ENCODE measurements at places on chromosomes 3 and 15.
A peak's percentile ranks its signal among the peaks of the same experiment; 100 is the strongest.

DNA sequence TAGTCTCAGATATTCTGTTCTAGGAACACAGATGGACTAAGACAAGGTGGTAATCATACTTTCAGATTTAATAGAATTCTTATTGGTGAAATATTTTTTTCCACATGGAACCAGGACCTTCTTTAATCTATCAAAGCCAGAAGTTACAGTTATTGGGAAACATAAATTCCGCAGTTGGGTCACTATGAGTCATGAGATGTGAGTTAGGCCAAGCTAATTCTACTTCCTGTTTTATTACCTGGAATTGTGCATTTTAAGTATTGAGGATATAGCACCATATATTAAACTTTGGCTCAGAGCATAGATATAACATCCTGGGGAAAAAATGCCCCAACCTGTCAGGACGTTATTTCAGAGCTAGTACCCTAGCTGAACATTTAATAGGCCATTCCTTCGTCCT is 96.4 kb upstream of the P3H2 start:
- DNase-seq, result no peak

GRCh38 chr3:105722943-105723556 is 145.8 kb downstream of the CBLB start:
- no peak for DNase-seq

GRCh38 chr3:196288141-196288460 is 575 bp upstream of the PCYT1A start:
- no peak for DNase-seq

- DNase-seq, result no peak
These were observed 136.0 kb upstream of the RAP2B start for GRCh38 chr3:153026026-153026425.

DNA sequence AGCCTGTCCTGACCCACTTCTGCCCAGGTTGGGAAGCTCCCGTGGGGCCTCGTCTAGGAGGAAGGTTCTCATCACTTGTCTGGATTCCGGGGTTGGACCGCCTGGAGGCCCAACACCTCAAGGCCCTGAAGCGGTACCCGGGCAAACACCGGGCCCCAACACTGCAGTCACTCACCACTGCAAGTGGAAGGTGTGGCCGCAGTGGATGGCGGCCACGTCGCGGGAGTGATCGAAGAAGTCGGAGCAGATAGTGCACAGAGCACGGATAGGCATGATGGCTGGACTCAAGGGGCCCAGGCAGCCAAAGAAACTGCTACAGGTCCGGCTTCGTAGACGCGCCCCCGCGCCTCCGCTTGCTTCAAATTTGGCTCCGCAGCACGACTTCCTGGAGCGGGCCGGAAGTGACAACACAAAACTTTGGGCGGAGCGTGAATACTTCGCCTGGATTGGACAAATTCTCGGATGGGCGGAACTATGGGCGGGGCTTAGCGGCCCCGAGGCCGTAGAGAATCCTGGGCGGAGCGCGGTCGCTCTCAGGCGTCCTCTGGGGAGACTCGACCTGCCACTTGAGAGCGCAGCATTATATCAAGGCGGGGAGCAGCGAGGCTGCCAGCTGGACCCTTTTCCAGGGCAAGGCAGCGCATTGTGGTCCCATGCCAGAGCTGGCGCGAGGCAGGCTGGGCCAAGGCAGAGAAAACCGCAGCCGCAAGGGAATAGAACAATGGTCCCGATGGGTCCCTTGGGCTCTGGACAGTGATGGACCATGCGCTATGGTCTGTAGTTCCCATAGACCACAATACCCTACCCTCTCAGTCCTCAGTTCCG is at the start of gene TRAIP:
Gene TRAIP, minus strand, starts transcription at position 384 of the 825 bp plus-strand sequence. Its CDS starts 111 bp downstream, at position 273.
- DNase-seq, result peak; percentile 75

DNA sequence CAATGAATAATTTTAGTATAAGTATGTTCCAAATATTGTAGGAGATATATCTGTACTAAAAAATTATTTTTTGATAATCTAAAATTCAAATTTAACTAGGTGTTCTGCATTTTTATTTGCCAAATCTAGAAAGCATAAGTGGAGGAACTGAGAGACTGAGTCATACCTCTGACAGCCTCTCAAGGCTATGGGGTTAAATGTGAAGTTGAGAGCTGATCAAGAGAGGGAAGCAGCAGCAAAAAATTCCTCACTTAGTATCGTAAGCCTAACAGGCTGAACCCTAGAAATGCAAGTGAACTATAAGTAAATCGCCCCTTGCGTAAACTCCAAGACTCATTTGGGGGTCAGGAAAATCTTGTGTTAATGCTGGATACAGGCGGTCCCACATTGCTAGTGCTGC is 12.8 kb upstream of the TOPAZ1 start:
- DNase-seq, result no peak

- DNase-seq, result no peak
These were observed 374.7 kb downstream of the IL5RA start for GRCh38 chr3:2735392-2735894.

DNA sequence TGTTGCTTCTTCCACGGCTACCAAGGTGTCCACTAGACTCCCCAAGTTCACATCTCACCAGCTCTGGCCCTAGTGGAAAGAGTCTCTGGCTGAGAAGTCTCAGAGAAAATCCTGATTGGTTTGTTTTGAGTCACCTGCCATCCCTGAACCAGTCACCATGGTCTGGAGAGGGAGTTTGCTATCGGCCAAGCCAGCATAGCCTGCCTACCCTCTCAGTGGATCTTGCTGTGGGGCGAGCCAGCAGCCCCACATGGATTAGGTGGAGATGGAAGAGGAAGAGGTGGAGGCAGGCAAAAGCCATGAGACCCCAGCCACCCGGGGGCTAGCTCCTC is 48.1 kb upstream of the FLNB start:
- no peak for DNase-seq

DNA sequence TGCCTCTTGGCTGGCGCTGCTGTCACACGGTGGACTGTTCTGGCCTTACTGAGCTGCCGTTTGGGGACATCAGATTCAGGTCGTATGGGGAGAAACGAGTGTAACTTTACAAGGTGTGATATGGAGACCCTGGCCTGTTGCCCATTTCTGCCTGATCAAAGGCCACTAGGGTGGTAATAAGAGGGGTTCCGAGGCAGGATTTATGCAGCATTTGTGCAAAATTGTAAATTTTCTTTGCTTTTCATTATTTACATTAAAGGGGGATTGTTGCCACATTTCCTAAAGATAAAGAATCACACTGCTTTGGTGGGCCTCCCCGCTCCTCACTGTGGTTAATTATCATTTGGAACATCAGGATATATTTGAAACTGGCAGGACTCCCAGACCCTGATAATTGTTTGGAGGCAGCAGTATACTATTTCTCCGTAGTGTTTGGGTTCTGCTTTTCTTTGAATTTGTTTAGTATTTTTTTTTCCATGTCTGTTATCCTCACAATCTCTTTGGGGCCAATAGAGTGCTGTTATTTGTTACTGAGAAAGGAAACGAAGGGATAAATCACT is 891 bp downstream of the NXPE3 start:
- DNase-seq, result no peak

DNA sequence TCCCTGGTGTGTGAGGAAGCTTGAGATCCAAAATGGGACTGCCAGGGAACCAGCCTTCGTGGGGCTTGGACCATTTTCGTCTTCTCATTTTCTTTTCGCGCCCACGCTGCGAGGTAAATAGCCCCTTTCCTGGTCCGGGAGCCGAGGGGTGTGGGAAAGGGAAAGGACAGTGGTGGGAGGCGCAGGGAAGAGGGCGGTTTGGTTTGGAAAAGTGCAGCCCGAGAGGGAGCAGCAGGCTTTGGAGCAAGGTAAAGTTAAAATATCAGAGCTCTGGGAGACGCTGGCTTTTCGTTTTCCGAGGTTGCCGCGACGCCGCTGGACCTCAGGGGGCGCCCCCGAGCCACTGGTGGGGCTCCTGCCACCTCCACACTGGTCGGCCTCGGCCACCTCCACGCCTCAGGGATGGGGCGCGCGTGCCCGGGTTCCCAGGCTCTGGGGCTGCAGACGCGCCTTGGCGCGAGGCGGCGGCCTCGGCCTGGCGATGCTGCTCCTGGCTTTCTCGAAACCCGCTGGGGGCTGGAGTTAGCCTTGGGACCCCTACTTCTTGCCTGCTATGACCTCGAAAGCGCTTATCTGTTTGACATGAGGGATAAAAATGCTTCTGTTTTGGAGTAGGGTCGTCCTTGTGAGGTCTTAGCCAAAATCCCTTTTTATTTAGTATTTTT is 3.2 kb downstream of the PTPRG start:
- DNase-seq, result no peak

- no peak for DNase-seq
These were observed 321.3 kb upstream of the GOLIM4 start for GRCh38 chr3:168417016-168417415.

- DNase-seq, result no peak
These were observed 24.5 kb downstream of the CHDH start for GRCh38 chr3:53821631-53822121.

GRCh38 chr15:59644756-59645155 is 12.6 kb downstream of the GTF2A2 start:
- DNase-seq, result no peak

GRCh38 chr15:65338366-65338765 is 33.9 kb downstream of the RNU5B-1 start:
- peak; percentile 36 for DNase-seq

- DNase-seq, result no peak
These were observed 684.4 kb downstream of the GRM7 start for GRCh38 chr3:7545334-7545733.

GRCh38 chr15:78987556-78988360 is 42.9 kb upstream of the CTSH start:
- DNase-seq, result no peak

DNA sequence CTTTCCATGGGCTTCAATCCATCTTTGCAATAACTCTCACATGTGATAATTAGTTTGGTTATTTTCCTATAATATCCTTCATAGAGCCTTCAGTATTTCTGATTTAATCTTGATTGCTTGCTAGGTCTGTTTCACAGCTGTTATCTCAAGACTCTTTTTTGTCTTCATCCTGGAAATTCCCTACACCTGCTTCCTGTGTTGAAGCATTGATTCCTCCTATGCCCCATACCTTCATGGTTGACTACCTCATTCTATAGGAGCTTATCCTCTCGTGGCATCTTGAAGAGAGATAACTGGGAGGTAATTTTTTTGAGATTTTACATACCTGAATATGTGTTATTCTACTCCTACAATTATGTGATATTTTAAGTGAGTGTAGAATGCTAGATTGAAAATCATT is 26.7 kb downstream of the PIK3CA start:
- DNase-seq, result no peak

DNA sequence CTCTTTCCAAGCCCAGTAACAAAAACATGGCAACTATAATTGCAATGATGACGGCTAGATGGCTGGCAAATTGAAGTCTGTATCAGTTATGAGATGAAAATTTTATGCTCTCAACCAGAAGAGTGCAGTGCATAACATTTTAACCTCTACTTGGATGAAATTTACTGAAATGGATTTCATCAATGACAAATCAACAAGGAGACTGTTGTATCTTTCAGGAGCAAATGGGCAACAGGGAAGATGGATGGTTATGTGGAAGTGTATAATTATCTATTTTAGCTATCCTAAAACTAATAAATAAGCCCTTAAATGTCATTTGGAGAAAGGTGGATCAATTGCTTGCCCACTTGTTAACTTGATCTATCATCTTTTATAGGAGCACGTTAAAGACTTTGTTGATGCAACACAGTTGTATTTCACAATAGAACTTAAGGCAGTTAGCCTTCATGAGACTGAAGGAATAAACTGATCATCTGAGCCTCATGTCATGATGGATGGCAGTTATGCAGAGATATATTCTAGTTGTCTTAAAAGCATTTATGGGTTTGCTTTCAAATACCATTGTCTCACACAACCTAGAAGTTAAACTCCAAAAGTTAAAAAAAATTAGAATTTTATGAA is 315.1 kb upstream of the TBC1D5 start:
- DNase-seq, result no peak

DNA sequence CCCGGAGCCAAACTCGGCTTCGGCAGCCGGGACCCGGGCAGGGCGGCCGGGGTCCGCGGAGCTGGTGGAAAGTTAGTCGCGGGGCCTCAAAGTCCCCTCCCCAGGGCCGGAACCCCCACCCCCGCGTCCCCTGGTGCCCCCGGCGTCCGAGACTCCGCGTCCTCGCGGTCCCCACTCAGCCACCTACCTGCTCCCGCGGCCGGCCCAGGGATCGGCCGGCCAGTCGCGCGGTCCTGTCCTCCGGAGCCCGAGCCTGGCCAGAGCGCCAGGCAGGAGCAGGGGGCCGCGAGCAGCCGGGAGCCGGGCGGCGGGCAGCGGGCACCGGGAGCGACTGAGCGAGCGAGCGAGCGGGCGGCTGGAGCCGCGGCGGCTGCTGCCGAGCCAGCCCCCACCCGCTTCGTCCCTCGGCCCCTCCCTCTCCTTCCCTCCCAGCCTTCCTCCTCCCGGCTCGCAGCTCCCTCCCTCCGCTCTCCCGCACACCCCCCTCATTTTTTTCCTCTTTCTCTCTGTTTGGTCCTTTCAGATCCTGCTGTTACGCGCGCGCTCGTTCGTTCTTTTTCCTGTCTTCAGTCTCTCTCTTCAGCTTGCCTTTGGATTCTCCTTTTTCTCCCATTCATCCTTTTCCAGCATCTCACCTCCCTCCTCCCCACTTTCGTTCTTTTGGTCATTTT is at the start of gene MEGF11:
Gene MEGF11, minus strand, starts transcription at position 333 of the 671 bp plus-strand sequence. CDS start 125,347 bp downstream, outside the sequence.
- peak; percentile 20 for DNase-seq

DNA sequence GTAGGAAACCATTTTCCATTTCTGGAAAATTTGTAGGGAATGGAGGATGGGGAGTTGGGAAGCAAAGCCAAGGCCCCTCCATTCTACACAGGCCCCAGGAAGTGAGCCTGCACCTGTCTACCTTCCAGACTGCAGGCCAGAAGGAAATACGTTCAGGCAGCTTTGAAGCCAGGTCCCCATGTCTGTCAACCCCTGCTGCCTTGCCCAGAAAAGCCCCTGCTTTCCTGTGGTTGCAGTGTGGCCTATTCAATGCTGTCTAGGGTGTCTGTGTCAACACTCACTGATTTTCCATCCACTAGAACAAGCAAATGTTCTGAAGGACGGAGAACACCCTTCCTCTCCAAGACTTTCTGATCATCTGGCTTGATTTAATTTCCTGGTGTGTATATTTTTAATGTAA is 281.9 kb downstream of the TLE3 start:
- DNase-seq, result no peak

GRCh38 chr3:10249833-10250232 is 1.6 kb downstream of the TATDN2 start:
- no peak for DNase-seq

GRCh38 chr3:51163051-51163450 is 222.0 kb upstream of the MANF start:
- DNase-seq, result no peak

DNA sequence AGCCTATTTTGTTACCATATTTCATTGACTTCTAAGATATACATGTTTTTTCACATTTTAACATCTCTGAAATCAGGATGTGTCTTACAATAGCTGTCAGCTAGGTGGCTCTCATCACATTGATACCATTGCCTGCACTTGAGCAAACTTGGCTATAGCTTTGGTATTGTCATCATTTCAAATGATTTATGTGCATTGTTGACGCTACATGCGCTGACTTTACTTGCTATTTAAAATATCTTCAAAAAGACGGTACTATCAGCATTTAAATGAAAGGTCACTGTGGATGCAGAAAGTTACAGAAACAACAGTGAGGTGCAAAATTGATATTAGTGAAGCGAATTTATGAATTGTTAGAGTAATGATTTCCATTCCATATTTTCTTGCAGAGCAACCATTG is 54.0 kb upstream of the ABHD2 start:
- DNase-seq, result no peak
